ENCODE measurements at places on chromosomes 16 and 17.

- H3K36me3 ChIP-seq = no peaks in the 10 kb centered on the region
- H3K4me1 ChIP-seq = no peaks in the 10 kb centered on the region
- DNase-seq = peak; percentile 52
- no peak overlapping the region for H3K4me3 ChIP-seq
- peaks cover 9% of the 10 kb centered on the region for H3K27me3 ChIP-seq
- no peak overlapping the region for H3K27ac ChIP-seq
These were observed 3.4 kb downstream of the STH start for GRCh38 chr17:46002311-46002972.

GRCh38 chr17:82236142-82236971, 7.5 kb downstream of the SLC16A3 start:
- H3K27me3 ChIP-seq = no peaks in the 10 kb centered on the region
- peaks cover 11% of the 10 kb centered on the region for H3K36me3 ChIP-seq
- DNase-seq = peak; percentile 69
- H3K4me1 ChIP-seq = peaks cover 69% of the 10 kb centered on the region
- H3K27ac ChIP-seq = peak overlapping the region; percentile 10

- no peak for DNase-seq
- no peaks in the 10 kb centered on the region for H3K36me3 ChIP-seq
- H3K27ac ChIP-seq = peak overlapping the region; percentile 89
- H3K27me3 ChIP-seq = no peaks in the 10 kb centered on the region
- peaks cover 22% of the 10 kb centered on the region for H3K4me1 ChIP-seq
These were observed 76.0 kb downstream of the VMP1 start for GRCh38 chr17:59783221-59784047.

DNA sequence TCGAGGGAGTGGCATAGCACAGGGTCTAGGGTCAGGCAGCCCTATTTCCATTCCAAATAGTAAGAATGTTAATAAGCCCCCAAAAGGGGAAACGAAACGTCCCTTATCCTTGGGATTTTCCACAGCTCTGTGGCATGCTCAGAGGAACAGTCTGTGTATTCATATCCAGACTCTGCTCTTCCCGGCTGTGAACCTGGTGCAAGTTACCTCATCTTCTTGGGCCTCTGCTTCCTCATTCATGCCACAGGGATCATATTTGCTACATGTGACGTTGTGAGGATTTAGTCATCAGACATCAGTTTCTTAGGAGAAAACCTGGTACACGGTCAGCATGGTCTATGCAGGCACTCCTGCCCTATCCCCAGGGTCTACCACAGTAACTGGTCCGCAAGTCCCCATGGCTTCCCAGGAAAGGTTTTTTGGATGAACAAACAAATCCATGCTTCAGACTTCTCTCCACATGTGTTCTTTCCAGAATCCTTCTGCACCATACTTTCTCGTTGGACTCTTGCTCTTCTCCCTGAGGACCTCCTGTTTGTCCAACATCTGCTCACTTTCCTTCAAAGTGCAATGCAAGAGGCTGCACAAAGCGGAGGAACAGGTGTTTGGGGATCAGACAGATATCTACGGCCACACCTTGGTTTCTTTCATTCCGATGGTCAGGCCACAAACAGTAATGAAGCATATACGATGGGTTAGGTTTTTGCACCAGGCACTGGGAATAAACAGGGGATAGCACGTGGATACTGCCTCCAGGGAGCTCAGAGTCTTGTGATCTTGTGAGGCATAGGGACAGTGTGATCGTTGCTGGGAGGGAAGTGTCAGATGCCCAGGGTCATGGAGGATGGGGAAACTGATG, 17.7 kb downstream of the GLP2R start:
- no peak for DNase-seq
- no peaks in the 10 kb centered on the region for H3K36me3 ChIP-seq
- no peaks in the 10 kb centered on the region for H3K27me3 ChIP-seq
- no peak overlapping the region for H3K27ac ChIP-seq
- no peaks in the 10 kb centered on the region for H3K4me1 ChIP-seq
- no peak overlapping the region for H3K4me3 ChIP-seq

- peak; percentile 76 for DNase-seq
- peaks cover 45% of the 10 kb centered on the region for H3K27me3 ChIP-seq
- no peak overlapping the region for H3K4me3 ChIP-seq
- H3K27ac ChIP-seq = no peak overlapping the region
- peaks cover 5% of the 10 kb centered on the region for H3K36me3 ChIP-seq
These were observed 2.9 kb downstream of the PHOSPHO1 start for GRCh38 chr17:49227436-49228261.

All from T-cell (primary cell).